ENCODE measurements at places on chromosomes 5 and 9.

GRCh38 chr5:51983161-51983560 is 599.9 kb downstream of the ISL1 start:
- no peak for DNase-seq

- DNase-seq, result peak; percentile 13
These were observed 87.3 kb upstream of the GNAQ start for GRCh38 chr9:78118742-78119473.

- no peak for DNase-seq
These were observed 19.7 kb downstream of the ZCCHC10 start for GRCh38 chr5:133006653-133007052.

DNA sequence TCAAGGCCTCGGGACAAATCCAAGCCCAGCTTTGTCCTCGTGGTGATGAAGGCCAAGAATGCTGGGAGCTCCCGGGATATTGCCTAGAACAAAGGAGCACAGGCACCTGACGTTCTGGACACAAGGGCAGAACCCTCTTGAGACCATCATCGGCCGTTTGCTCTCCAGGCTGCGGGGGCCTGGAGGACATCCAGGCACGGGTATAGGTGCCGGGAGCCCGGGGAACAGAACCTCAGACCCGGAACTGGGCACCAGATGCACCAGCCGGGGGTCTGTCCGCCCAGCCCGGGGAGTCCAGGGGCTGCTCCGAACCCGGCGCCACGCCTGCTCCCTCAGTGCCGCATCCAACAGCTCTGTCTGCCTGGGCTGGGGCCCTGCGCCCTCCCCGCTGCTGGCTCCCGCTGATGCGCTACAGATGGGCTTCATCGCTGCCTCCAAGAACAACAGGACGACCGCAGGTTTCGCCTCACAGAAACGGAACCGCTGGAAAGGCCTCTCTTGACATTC is 88.0 kb downstream of the ADAMTS2 start:
- peak; percentile 57 for DNase-seq

DNA sequence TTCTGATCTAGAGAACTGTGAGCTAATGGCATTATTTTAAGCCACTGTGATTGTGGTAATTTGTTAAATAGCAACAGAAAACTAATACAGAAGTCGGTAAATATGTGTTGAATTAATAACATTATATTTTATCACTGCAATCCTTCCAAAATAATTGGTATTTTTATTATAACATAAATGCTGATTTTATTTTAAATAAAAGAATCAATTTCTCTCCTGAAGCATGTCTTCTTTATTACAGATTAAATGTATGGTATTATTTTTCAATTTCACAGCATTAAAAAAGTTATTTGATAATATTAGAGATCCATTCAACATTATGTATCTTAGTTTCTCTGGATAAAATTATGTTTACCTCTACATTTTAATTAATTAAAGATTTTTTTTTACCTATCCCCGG is 165.5 kb upstream of the EDIL3 start:
- DNase-seq, result no peak

GRCh38 chr5:172929371-172929838 is 29.8 kb upstream of the RPL26L1 start:
- DNase-seq, result peak; percentile 79

DNA sequence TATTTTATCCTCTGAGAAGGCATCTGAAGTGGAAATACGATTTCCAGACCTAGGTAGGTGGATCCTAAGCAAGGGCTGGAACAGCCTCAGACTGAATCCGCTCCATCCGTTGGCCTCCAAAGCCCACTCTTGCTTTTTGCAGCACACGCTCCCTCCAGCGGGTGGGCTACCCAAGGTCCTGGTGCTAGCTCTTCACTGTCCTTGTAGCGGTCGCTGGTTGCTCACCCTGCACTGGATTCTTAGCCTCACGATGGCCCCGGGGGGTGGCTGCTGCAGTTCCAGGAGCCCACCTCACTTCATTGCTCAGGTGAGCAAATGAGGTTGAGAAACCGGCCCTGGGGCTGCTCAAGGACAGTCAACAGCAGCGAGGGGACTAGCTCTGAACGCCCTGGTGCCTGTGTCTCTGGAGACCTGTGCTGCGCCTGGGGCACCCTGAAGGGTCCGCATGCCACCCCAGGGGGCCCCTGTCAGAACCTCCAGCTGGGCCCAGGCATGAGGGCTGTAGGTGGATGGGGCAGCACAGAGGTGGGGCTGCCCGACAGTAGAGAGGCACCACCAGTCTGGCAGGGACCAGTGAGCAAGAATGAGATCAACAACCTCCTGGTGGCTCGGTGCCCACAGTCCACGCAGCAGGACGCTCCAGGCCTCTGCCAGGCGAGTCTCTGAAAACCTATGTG is 4.3 kb downstream of the MGAT4B start:
- no peak for DNase-seq

DNA sequence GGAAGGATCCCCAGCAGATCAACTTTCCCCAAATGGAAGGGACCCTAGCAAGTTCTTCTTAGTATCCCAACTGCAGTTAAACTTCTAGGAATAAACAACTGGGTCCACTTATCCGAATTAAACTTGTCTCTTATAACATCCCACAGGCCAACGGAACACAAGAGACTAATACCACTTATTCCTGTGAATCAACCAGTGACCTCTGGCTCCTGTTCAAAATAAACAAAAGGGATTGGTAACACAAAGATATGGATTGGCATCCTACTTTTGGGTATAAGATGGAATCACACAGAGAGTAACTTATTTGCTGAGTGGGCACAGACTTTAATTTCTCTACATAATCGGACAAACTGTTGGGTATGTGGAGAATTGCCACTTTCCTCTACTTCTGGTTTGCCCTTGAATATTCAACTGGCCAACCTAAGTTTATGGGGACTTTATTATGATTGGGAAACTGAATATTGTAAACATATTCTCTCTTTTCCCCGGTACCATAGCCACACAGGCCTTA is 12.4 kb upstream of the PAIP1 start:
- DNase-seq, result no peak

DNA sequence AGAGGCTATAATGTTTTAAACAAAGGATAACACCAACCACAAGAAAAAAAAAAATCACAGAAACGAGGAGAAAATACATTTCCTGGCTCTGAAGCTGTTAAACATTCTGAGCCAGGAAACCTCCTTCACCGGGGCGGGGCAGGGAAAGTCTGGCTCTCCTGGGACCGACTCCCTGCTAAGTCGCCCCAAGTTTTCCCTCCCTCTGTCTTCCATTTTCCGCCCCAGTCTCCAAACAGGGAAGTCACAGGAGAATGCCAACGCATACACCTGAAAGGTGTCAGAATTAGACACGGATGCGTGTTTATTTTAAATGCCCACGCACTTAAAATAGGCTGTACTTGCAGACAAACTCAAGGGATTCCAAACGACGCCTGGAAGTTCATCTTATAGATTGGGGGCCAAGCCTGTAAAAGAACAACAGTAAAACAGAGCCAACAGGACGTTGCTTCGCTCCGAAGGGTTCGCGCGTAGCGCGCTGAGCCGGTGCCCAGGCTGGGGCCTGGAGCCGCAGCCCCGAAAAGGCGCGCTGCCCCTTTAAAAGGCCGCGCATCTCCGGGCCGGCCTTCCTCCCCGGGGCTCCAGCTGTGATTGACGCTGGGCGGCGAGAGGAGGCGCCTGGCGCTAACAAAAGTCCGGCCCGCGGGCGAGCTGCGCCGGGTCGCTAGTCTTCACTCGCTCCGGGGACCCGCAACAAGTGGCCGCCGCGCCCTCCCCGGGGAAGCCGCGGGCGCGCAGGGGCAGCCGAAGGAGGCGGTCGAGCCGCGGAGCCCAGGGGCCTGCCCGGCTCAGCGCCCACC is at the start of gene FBXL7:
FBXL7 (plus strand) TSS at position 653 of the 797 bp plus-strand sequence.
- DNase-seq, result peak; percentile 86

DNA sequence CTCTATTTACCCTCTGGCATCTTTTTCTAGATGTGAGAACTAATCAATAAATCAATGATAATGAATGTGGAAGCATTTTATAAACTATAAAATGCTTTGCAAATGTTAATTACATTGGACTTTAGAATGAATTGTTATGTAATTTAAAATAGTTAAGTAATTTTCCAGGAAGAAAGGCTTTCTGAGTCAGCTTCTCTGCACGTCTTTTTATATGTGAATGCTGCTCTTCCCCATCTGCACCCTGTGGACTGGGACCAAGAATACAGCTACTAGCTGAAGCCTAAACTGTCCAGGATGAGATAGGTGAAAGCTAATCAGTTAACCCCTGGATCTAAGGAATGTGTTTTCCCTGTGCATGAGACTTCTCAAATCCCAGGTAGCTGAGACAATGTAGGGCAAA is 292.9 kb downstream of the NR3C1 start:
- no peak for DNase-seq

GRCh38 chr9:109176386-109176785 is 9.3 kb upstream of the FRRS1L start:
- no peak for DNase-seq

DNA sequence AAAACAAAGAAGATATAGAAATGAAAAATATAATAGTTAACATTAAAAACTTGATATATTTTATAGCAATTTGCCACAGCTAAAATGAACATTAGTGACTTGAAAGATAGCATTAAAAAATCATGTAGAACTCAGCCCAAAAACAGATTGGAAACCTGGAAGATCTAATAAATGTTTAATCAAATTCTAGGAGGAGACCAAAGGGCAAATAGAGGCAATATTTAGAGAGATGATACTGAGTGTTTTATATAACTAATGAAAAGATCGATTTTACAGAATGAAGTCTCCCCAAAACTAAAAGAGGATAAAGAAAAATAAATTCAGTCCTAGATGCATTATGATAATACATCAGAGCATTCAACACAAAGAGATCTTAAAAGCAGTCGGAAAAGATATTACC is 127.0 kb downstream of the CWC27 start:
- DNase-seq, result no peak

GRCh38 chr5:170362102-170362501 is 27.1 kb downstream of the KCNMB1 start:
- no peak for DNase-seq

DNA sequence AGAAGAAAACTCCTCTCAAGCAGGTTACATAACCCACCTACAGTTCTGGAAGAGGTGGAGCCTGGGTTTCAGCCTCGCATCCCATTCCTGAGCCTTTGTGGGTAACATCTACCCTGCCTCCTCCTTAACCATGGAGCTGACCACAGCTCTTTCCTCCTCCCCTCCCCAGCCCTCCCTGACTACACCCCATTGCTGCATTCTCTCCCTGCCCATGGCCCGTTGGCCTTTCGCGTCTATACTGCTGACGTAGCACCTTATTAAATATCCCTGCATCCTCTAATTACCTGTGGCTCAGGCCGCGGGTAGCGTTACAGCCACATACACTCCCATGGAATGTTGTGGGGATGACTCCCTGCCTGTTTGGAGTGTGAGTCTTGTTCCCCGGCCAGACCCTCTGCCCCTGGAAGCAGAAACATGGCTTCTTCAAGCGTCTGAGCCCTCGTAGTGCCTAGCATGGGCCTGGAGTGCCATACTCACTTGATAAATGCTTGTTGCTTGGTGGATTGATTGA is 72.8 kb downstream of the WWC1 start:
- DNase-seq, result peak; percentile 96

DNA sequence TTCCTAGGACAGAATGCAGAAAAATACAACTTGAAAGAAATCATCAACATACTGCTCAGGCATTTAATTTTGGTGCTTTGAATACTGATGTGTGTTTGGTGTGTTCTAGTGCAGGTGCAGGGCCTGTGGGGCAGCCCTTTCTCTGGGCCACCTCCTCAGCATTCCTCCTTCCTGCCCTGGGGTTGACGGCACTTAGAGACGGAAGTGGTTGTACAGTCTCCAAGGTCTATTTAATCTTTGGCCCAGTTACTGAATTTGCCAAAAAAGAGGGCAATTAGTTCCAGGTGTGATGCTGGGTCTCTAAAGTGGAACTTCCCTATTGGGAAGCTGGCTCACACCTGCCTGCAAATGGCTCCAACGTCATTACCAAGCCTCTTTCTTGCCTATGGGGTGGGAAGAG is 269.0 kb downstream of the SH3GL2 start:
- DNase-seq, result no peak

DNA sequence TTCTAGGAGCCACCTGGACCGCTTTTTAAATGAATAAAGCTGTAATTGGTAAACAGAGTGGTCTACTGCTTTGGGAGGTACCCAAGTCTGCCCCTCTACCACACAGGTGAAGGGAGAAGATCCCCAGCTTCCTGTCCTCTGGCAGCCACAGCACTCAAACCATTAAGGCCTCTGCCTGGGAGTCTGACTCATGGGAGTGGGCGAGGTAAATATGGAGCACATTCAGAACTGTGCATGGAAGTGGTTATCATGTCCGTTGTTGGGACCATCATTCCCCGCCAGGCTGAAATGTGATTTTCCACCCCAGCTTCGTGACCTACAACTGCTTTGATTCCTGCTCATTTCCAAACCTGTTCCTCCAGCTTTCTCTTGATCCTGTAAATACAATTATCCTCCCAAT is 59.5 kb upstream of the ALDH1B1 start:
- DNase-seq, result no peak

- no peak for DNase-seq
These were observed 4.3 kb downstream of the CNOT8 start for GRCh38 chr5:154862766-154863165.

- DNase-seq, result peak; percentile 80
These were observed 2.2 kb downstream of the HNRNPA0 start for GRCh38 chr5:137751869-137752491.

GRCh38 chr5:122668552-122668951 is 106.3 kb upstream of the SNX2 start:
- DNase-seq, result no peak

GRCh38 chr9:818958-819357 is 22.5 kb upstream of the DMRT1 start:
- DNase-seq, result no peak

Data from fibroblast of skin of right biceps (primary cell).